Uterus (tissue), 4 donors: ENCODE measurements at places on chromosomes 2 and 18.

- no peak for DNase-seq
Observed at GRCh38 chr2:233201258-233202013, 50.0 kb upstream of the ATG16L1 start.

DNA sequence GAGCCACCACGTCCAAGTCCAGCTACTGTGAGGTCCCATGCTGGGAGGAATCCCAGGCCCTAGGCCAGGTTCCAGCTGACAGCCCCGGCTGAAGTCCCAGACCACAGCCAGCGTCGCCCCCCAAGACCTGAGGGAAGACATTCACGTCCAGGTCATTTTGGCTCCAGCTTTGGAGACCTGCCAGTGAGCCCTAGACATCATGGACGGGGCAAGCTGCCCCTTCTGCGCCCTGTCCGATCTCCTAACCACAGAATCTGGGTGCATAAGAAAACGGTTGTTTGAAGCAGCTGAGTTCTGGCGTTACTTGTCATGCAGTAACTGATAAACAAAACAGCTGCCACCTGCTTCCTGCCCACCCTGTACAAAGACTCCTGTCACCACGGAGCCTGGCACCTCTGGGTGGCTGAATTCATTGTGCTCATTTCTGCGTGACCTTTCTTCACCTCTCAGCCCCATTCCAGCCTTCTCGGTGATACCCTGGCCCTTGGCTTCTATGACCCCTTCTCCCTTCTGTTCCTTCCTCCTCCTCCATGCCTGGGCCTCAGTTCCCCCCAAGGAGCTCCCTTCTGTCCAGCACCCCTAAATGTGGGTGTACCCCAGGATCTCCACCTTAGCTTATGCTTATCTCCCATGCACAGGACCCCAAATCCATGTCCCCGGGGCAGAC is 72.6 kb upstream of the SMAD7 start:
- no peak for DNase-seq

DNA sequence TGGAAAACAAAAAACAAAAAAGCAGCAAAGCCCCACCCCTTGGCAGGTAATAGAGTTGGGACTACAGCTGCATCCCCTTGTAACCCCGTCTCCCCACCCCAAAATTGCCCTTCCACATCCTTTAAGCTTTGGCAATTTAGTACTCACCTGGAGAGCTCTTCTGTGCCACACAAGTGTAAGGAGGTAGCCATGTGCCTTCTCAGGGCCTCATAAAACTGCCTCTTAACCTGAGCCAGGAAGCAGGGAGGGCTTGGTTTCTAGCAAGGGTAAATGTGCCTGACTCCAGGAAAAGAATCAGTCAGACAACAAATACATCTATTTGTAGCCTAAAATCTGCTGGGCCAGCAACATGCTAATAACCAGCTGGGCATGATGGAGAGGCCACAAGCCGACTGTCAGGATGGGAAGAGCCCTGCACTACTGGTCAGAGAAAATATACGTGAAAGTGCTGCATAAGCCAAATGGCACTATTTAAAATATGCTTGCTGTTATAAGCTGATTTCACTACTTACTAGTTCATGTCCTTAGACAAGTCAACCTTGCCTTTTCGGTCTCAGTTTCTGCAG is 46.3 kb downstream of the NOP58 start:
- no peak for DNase-seq

DNA sequence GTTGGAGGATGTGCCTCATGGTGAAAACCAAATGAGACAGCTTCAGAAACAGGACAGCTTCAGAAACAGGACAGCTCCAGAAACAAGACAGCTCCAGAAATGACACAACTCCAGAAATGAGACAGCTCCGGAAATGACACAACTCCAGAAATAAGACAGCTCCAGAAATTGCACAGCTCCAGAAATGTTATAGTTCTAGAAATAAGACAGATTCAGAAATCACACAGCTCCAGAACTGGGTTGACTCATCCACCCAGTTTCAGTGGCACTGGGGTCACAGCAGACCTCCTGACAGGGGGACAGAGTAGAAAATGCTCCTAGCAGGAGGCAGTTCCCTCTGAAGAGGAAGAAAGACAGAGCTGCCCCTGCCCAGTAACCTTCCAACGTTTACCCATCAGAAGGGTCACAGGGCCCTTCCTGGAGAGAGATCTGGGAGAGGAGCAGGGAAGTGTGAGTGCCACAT is 26.9 kb upstream of the COL6A3 start:
- DNase-seq, result no peak

GRCh38 chr2:127950264-127950663 is 64.5 kb upstream of the AMMECR1L start:
- DNase-seq, result no peak

GRCh38 chr18:42047721-42048120 is 92.7 kb downstream of the PIK3C3 start:
- no peak for DNase-seq

DNA sequence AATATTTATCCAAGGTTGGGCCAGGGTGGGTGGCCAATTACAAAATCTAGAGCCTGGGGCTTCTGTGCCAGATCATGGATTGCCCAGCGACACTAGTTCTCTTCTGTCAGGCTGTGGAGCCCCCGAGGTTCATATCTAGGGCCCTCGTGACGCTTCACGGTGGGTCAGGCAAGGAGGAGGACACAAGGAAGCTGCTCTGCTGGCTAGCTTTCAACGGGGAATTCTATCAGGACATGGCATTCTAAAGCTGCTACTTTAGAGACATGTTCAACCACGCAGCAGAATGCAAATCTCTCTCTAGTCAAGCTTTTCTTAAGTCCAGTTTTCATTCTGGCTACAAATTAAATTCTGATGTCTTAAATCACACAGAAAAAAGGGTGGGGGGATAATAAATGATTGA is 180.2 kb downstream of the THADA start:
- no peak for DNase-seq

GRCh38 chr2:104733226-104733943 is 120.5 kb upstream of the POU3F3 start:
- DNase-seq, result no peak

GRCh38 chr18:24033641-24034412 is 19.3 kb downstream of the TTC39C start:
- no peak for DNase-seq

DNA sequence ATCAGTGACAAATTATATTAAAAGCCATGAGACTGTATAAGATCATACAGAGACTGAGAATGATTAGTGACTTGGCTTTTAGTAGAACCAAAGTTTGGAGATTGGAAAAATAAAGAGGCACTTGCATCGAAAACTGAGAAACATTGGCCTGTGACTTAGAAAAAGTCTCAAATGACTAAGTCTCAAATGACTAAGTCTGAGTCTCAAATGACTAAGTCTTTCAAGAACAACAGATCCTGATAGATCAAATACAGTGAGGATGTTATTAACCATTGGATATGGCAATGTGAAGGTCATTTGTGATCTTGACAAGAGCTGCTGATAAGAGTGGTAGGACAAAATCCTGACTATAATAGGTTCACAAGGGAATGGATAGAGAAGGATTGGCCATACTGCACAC is 135.5 kb upstream of the FANCL start:
- no peak for DNase-seq

DNA sequence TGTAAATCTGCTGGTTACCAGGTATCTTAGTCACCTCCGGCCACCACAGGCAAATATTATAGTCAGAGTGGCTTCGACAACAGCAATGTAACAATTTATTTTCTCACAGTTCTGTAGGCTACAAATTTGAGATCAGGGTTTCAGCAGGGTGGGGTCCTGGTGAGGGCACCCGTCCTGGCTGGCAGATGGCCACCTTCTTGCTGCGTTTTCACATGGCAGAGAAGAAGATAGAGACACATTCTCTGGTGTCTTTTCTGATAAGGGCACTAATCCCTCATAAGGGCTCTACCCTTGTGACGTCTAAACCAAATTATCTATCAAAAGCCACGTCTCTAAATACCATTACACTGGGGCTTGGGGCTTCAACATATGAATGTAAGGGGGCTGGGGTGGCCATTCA is 843.2 kb upstream of the FANCL start:
- DNase-seq, result no peak

GRCh38 chr18:51251625-51252024 is 54.1 kb upstream of the MEX3C start:
- DNase-seq, result no peak

- peak; percentile 64 for DNase-seq
Observed at GRCh38 chr2:190979906-190980629, 33.9 kb downstream of the STAT1 start.

DNA sequence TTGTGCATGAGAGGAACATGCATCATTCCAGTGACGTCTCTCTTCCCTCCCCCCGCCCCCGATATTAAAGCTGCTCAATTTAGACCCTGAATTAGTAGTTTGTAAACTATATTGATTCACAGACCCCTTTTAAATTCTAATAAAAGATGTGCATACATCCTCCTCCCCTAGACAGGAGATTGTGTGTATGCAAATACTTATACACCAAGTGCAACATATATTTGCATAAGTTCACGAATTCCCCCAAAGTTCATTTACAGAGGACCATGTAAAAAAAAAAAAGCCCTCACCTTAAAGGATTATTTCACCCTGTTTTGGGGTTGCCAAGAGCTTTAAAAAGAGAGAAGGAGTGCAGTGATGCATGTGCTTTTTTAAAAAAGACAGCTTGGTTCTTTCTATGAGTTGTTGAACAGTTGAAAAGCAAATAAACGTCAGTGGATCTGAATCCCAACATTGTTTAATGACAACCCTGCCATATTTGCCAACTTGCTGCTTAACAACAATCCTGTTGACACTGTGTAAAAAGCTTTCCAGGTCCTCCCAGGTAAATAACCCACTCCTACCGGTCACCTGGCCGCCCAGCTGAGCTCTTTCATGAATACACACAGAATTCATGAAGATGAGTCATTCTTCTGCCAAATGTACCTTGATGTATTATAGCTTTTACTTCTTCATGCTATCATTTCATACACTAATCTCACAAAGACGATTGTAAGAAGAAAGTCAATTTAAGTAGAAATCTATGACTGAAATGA is 211.5 kb downstream of the IKZF2 start:
- no peak for DNase-seq

DNA sequence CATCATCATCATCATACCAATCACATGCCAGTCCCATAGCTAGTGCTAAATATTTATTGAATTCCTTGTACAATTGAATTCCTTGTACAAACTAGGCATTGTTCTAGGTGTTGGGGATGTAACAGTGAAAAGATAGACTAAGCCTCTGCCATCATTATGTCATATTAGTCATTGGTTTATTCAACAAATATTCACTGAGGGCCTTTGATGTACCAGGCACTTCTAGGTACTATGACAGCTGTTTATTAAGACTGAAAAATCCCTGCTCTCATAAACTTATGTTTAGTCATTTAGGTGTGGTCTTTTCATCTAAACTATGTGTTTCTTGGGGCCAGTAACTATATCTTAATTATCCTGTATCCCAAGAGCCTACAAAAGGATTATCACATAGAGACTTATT is 412.3 kb upstream of the ETAA1 start:
- DNase-seq, result no peak

DNA sequence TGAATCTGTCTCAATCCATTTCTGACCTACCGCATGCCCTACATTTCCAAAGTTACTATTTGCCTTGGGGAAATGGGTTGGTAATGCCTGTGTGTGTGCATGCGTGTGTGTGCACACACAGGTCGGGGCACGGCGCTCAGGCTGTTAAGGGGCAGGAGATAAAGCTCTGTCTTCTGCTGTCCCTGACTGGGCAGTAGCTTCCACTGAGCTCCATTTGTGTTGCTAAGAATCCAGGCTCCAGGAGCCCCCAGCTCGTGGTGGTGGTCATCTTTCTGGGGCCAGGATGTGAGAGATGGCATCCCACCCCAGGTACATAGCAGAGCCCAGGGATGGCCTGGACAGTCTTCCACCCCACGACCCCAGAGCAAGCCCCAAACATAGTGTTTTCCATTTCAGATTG is 66.7 kb upstream of the HS6ST1 start:
- no peak for DNase-seq

DNA sequence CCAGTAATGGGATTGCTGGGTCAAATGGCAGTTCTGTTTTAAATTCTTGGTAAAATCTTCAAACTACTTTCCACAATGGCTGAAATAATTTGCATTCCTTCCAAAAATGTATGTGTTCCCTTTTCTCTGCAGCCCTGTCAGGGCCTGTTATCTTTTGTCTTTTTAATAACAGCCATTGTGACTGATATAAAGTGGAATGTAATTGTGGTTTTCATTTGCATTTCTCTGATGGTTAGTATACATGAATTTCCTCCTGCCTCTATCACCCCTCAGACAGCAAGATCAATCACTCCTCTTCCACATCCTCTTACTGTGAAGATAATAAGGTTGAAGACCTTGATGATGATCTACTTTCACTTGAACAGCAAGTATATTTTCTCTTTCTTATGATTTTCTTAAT is 304.8 kb upstream of the FSIP2 start:
- no peak for DNase-seq

GRCh38 chr2:73033142-73033765 is 38.3 kb downstream of the SFXN5 start:
- DNase-seq, result no peak

DNA sequence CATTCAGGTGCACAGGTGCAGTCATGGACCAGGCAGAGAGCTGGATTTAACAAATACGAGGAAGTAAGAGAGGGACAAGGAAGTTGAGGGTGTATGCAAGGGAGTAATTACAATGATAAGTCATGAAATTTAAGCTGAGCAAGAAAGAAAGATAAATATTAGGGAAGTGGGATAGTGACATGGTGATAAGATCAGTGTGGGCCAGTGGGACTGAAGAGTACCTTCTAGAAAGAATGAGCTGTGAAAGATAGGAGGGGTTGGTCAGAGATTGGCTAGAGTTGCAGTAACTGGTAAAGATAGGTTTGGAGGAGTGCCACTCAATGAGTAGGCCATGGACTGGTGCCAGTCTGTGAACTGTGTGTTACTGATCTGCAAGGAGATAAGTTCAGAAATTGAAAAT is 200.8 kb upstream of the SIX3 start:
- no peak for DNase-seq

- DNase-seq, result no peak
Observed at GRCh38 chr2:120320318-120320851, 25.6 kb upstream of the INHBB start.

DNA sequence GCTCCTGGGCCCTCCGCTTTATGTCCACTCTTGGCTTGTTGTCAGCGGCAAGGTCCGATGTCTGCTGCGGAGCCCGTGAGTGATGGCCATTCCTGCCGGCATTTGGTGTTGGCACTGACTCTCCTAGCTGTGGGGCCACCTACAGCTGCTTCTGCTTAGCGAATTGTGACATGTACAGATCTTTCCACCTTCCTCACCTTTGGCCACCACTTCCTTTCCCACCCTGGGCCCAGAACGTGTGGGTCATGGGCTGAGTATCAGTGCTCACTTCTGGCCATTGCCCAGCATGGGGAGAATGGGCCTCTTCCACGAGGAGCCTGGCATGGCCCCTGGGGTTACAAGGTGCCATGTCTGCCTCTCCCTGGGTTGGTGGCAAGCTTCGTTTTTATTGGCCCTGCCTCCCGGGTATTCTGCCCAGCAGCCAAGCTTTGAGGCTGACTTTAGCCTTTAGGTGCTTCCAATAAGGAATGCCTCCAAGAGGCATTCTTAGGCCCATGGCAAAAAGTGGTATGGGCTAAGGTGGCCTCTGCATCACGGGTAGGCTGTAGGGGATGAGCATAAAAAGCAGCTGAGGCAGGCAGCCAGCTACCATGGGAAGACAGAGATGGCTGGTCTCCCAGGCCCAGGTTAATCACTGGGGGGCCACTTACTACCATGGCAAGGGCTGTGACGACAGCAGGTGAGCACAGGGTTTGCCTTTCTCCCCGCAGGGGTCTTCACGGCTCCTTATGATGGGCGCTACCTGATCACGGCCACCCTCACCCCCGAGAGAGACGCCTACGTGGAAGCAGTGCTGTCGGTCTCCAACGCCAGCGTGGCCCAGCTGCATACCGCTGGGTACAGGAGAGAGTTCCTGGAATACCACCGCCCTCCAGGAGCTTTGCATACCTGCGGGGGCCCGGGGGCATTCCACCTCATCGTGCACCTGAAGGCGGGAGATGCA is 65.8 kb downstream of the EMILIN2 start:
- DNase-seq, result no peak

- DNase-seq, result no peak
Observed at GRCh38 chr2:156322051-156322685, 10.4 kb downstream of the NR4A2 start.
